Activated T-cell treated with anti-CD3 and anti-CD28 coated beads, Interleukin-2, amount 50 U/mL, for 48 hours (primary cell): ENCODE measurements at places on chromosomes 4 and X.

DNA sequence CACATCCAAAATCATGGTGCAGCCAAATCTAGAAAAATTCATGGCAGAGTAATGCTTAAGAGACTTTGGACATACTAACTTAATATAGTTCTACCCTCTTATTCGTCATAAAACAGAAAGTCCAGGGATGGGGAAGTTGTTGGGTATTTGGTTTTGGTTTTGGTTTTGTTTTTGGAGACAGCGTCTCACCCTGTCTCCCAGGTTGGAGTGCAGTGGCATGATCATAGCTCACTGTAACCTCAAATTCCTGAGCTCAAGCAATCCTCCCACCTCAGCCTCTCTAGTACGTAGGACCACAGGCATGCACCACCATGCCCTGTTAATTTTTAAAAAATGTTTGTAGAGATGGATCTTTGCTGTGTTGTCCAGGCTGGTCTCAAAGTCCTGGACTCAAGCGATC lies 271.8 kb upstream of the TENM3 start:
- no peak for DNase-seq

DNA sequence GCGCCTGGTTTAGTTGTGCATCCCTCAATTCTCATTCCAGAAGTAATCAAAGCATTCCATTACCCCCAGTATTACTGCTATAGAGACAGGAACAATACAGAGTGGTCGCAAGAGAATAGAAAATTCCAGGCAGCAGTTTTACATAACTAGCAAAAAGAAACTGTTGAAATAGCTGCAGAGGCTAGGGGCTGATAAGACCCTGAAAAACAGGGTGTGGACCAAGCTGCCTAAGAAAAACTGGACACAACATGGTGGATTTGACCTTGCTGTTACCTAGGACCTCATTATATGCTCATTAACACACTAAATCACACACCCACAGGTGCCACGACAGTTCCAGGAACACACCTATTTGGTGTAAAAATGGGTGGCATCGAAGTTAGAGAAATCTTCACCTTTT lies 15.4 kb downstream of the EPGN start:
- no peak for DNase-seq

DNA sequence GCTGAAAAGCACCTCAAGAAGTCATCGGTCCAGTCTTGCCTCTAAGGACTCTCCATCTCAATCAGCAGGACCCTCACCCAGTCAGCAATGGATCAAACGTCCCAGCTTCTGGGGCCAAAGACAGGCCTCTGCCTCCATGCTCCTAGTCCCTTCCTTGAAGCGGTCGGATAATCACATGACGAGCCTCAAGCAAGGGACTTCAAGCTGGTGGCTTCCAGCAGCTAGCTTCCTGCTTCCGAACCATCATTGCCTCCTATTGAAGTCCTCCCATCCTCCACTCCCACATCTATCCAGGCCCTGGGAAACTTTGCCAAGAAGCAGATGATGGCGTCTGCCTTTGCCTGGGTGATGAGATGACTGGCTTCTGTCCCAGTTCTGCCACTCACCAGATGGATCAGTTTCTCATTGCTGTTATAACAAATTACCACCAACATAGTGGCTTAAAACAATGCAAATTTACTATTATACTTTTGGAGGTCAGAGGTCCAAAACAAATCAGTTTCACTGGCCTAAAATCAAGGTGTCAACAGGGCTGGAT lies 135.2 kb upstream of the MAMLD1 start:
- no peak for DNase-seq

DNA sequence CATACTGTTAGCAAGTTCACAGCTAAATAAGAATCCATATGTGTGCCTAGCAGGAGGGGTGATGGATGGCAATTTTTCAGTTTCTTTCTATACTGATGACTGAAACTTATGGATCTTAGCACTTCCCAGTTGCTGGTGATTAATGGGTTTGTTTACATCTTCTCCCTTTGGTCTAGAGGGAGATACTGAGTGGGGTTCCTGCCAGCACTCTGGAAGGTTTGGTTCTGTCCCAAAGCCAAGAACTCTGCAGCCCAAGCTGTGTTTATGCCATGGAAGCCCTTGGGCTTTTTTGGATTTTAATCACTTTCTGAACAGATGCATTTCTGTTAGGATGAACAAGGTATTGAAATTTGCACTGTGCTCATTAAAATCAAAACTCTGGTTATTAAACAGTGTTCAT lies 43.5 kb downstream of the DDIT4L start:
- DNase-seq, result no peak

GRCh38 chr4:153722036-153722435 lies 37.8 kb downstream of the RNF175 start:
- no peak for DNase-seq

DNA sequence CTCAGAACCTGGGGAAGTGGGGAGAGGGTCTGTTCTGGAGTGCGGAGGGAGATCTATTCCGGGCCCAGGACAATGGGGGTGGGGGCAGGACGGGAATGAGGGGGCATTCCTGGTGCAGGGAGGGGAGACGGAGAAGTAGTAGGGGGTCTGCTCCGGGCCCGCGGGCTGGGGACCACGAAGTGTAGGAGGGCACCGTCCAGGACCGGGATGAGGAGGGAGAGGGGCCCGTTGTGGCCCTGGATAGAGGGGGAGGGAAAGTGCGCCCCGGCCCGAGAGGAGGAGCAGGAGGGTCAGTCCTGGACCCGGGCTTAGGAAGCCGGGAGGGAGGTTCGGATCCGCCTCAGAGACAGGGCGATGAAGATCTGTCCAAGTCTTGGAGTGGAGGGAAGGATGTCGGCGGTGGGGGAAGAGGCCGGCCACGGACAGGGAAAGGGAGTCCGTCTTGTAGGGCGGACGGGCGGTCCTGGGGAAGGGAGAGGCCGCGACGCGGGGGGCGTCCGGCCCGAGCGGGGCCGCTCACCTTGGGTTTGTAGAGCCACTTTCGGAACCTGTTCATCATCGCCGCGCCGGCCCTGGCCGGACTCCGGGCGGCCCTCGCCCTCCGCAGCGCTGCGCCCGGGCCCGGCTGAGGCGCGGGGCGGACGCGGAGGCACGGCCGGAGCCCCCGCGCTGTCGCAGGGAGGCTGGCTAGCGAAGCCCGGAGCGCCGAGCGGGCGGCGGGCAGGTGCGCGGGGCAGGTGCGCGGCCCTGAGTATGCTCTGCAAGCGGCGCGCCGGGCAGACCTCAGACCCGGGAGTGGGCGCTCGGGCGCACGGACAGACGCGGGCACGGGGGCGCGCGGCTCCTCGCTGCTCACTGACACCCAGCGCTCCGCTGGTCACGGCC lies at the start of gene ZFYVE28:
Gene ZFYVE28 (minus strand): TSS at position 881 of the 885 bp plus-strand sequence. CDS start 322 bp downstream, at position 559.
- peak; percentile 49 for DNase-seq

DNA sequence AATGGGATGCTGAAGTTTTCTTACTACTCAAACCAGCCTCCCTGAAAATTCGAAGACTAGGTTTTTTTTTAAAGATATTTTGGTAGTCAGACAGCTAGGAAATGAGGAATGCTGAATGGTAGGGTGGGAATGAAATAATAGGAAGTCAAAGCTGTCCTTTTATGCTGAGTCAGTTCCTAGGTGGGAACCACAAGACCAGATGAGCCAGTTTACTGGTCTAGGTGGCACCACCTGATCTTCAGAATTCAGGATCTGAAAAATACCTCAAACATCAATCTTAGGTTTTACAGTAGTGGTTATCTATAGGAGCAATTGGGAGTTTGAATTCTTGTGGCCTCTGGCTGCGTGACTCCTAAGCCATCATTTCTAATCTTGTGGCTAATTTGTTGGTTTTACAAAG lies 183.1 kb upstream of the GALNT7 start:
- DNase-seq, result no peak

- no peak for DNase-seq
Measured at GRCh38 chr4:5678977-5679376, 29.4 kb downstream of the EVC2 start.

- DNase-seq, result no peak
Measured at GRCh38 chrX:33339219-33339618, 127.9 kb upstream of the DMD start.

GRCh38 chr4:16508968-16509367 lies 282.7 kb upstream of the TAPT1 start:
- no peak for DNase-seq

- no peak for DNase-seq
Measured at GRCh38 chrX:52420824-52421443, 52.1 kb downstream of the XAGE2 start.

GRCh38 chrX:101370888-101371504 lies 15.0 kb downstream of the BTK start:
- DNase-seq, result no peak

DNA sequence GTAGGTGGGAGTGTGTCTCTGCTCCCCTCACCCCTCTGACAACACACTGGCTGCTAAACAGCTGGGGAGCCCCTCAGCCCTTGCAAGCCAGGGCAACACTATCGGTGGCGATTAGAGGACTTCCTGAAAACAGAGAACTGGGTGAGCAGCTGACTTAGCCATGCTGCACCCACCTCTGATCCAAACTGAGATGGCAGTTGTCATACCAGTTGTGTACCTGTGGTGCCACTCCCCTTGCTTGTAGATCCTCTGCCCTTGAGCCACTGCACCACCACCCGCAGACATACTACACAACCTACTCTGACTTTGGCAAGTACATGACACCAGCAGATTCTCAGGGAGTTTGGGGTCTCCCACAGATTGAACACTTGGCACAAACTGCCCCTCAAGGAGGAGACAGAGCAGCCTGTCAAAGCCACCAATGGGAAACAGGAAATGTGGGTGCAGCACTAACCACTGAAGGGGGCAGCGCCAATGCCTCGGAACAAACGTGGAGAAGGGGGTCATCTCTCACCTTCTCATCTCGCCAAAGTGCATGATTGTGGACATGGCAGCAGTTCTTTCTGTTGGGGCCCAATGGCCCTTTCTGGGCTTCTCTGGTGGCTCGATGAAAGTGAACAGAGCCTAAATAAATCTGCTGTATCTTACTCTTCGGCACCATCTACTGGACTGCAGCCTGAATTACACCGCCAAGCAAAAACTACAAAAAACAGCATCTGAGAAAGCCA lies 119.8 kb downstream of the NEK1 start:
- peak; percentile 37 for DNase-seq

DNA sequence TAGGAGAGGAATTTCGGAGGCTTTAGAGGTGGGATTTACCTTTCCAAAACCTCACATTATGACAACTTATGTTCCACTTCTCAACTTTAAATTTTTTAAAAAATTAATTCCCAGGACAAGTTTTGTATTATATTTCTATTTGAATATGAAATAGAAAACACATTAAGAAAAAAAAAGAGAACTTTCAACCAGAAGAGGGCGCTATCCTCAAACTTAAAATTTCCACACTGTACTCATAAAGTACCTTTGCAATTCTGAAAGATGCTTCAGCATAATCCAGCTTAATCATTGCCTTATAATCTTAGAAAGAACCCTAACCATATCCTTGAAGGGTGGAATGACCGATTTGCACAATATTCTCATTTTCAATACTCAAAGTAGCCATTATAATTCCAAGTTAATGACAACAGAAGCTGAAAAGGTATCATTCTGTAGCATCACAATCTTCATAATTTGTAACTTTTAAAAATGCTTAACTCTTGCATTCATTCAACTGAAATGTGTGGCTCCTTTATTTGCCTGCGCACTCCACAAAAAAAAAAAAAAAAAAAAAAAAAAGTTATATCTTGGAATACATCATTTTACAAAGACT lies 158.0 kb downstream of the KCNIP4 start:
- DNase-seq, result no peak

- no peak for DNase-seq
Measured at GRCh38 chrX:15834827-15835595, 19.6 kb downstream of the AP1S2 start.

DNA sequence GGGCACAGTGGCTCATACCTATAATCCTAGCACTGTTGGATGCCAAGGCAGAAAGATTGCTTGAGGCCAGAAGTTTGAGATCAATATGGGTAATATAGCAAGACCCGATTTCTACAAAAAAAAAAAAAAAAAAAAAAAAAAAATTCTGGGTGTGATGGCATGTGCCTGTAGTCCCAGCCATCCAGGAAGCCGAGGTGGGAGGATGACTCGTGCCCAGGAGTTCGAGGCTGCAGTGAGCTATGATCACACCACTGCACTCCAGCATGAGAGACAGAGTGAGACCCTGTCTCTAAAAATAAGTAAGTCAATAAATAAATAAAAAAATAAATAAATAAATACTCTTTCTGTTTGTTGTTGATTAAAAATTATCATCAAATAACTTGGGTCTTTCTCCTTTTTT lies 62.4 kb upstream of the BMPR1B start:
- peak; percentile 17 for DNase-seq

- DNase-seq, result no peak
Measured at GRCh38 chr4:6668391-6668790, 25.3 kb upstream of the S100P start.
